ENCODE measurements at places on chromosomes 5 and 9.

- no peak for DNase-seq
Measured at GRCh38 chr5:75667586-75667985, 49.7 kb downstream of the POC5 start.

DNA sequence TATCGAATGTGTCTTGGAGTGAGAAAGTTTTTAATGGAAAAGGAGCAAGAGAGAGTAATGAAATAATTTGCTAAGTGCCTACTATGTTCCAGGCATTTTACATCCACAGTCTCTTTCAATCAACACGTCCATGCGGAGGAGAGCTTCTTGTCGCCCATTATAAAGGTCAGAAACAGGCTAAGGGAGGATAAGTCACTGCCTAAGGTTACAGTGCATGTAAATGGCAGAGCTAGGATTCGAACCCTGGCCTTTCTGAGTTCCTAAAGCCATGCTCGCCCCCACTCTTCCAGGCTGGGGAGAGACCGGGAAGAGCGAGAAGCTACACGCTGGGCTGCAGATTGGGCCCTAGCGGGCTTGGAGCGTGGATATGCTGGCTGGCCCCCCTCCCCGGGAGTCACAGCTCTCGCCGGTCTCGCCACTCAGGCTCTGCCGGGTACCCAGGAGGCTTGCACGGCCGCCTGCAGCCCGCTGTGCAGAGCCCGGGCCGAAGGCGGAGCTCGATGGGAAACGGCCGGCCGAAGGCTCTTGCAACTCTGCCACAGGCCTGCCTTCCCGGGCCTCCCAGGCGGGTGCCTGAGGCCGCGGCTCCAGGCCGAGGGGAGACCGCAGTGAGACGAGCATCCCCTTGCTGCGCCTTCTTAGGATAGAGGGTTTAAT lies 775 bp upstream of the LHX2 start:
- no peak for DNase-seq

GRCh38 chr9:126106404-126106803 lies 220.2 kb upstream of the MVB12B start:
- DNase-seq = no peak

DNA sequence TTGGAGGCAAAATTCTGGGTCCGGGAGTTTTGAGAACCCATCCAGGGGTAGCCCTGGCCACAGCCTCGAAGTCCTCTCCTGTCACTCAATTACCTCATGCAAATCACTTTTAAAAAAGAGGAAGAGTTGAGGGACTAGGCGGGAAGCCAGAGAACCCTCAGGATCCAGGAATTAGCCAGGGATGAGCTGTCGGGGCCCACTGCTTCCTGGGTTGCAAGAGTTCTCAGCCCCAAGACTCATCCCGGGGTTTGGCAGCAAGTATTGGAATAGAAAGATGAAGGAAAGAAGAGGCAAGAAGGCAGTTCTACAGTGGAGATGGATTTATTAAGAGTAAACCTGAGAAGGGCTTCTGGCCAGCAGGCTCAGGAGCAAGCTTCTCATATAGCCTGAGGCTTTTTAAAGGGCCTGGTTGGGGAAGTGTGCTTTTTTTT lies 25.6 kb downstream of the C9orf50 start:
- DNase-seq = no peak

GRCh38 chr9:137168904-137169856 lies 671 bp downstream of the LRRC26 start:
- no peak for DNase-seq

GRCh38 chr9:134165357-134166315 lies 1.3 kb upstream of the RNU6ATAC start:
- no peak for DNase-seq

DNA sequence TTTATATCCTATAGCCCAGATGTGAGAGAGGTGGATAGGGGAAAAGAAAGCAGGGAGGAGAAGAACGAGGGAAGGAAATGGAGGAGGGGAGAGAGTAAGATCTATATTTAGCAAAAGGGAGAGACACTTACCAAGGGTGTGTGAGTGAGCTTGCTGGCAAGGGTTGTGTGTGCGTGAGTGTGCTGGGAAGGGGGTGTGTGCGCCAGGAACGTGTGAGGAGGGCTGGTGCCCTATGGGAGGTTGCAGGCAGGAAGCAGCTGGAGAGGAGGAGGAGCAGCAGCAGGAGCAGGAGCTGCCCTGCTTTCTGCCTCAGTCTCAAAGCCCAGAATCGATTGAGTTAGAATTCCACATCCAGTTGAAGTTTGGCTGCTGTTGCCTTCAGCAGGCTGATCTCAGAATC lies 148.3 kb upstream of the RUSC2 start:
- DNase-seq = no peak

GRCh38 chr5:53884417-53884816 lies 324.0 kb downstream of the NDUFS4 start:
- DNase-seq = no peak

DNA sequence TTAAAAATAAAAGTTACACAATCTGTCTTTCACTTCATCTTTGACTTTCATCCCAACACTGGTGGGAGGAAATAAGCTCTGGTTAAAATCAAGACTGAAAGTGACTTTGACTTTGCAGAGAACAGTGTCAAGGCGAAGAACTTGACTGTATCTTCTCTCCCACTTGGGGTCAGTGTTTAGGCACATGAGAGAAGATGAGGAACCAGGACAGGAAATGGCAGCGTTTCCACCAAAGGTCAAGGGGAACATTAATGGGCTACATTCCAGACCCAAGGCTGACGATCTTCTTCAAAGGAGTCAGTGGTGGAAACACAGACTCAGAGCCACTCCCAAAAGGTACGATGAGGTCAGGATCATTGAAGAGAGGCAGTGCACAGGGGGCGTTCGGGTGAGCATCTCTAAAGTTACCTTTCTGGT lies 409.5 kb downstream of the ARHGEF28 start:
- DNase-seq = no peak

DNA sequence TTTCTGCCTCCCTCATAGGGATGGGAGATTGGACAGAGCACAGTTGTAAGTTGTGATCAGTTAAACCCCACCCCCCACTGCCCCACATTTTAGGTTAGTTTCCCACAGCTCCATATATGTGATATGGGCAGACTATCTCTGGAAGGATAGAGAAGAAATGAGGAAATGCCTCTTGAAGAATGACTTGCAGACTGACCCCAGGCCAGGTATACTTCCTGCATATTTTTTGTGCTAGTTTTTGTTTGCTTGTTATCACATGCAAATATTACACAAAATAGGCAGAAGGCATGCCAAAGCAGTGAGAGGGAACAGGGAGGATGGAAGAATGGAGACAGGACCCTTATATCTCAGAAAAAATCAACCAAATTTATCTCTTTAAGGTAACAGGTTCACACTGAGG lies 10.1 kb upstream of the GLRX start:
- DNase-seq = no peak

DNA sequence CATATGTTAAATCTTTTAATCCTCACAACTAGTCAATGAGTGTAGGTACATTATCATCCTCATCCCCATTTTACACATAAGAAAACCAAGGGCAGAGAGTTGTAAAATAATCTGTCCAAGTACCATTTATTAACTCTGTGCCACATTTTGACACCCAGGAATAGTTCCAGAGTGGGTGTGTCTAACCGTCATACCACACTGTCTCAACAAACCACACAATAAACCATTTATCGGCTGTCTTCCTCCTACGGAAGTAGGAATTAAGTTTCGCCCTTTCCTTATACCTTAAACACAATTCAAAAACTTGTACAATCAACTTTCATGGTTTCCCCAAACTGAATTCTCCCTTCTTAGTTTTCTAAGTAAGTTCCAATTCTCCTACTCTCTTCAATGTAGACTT lies 11.4 kb downstream of the AP3B1 start:
- no peak for DNase-seq

DNA sequence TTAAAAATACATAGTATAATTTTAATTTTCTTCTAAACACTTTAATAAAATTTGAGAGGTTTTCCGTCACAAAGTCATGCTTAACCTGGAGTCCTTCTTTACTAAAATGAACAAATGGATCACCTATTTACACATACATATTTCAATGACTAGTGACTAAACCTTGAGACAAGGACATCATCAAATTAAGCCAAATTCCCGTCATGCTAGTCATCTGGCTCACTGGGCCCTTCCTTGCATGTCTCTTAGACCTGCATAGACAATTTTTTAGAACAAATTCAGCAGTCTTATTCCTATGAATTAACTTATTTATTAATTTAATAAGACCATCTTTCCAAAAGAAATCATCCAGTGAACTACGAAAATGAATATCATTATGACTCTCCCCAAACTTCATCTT lies 26.6 kb downstream of the ERAP2 start:
- DNase-seq = no peak

DNA sequence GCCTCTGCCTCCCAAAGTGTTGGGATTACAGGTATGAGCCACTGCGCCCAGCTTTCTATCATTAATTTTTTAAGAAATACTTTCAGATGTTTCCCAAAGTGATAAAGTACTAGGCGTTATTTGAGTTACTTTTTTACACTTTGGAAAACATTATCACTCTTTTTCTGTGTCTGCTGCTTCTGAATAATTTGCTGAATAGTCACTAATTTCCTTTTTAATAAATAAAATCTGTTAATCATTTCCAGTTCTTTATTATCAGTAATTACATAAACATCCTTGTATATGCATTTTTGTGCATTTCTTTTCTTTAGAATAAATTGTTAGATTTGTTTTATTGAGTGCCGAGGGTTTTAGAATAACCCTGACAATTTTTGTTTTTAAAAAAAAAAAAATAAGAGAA lies 48.6 kb downstream of the UHRF2 start:
- DNase-seq = no peak

- no peak for DNase-seq
Measured at GRCh38 chr5:14028938-14029584, 84.6 kb upstream of the DNAH5 start.

DNA sequence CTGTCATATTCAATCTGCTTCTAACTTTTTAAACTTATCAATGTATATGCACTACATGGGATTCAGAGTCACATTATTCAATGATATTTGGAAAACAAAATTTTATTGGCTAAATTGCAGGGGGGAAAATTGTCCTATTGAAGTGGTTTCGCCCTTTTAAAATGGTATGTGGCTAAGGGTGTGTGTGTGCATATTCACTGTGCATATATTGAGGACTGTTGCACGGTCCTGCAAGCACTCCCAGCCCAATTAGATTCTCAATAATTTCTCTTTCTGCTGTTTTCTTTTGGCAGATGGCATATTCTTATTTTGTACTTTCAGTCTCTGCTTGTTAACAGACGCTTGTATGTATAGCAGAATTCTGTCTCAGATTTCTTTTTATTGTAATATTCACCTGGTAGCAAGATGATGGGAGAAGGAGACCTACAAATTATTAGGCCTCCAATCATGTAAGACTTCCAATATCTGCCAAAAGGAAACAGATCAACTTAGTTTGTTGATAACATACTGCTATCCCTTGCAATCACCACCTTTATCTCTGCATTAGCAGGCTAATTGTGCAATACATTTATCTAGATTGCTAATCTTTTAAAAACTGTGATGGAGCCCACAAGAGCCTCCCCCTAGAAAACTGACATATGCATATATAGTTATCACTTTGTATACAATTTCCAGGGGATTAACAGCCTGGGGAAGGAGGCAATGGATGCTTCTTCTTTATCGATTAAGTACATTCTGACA lies 411.5 kb downstream of the PLK2 start:
- no peak for DNase-seq

DNA sequence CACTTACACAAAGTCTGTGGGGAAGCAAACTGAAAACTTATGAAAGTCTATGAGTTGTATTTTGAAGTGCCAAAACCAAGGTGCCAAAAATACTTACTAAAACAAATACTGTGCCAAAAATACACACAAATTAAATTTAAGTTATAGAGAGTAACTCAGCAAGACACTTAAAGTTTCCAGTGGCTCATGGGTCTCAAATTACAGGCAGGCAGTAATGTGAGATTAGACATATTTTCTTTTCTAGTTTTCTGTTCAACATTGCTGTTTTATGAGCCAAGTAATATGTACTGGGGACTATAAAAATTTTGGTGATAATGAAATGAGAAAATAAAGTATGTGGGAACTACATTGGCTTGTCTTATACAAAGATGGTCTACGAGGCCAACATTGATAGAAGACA lies 172.2 kb upstream of the SNX2 start:
- DNase-seq = no peak

DNA sequence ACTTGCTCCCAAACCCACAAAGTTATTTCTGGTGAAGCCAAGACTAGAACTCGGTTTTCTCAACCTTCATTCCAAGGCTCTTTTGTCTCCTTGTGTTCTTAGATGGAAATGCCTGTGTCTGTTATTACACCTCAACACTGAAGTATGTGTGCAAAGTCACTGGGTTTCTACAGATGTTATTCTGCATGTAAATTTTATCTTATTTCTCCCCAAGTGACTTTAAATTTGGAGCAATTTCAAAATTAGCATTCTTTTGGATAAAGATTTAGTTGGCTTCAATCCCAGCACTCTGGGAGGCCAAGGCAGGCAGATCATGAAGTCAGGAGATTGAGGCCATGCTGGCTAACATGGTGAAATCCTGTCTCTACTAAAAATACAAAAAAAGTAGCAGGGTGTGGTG lies 104.4 kb upstream of the GNA14 start:
- no peak for DNase-seq

GRCh38 chr5:66807743-66808142 lies 211.6 kb downstream of the MAST4 start:
- no peak for DNase-seq

GRCh38 chr5:160434022-160434531 lies 12.4 kb downstream of the PTTG1 start:
- DNase-seq = no peak

- no peak for DNase-seq
Measured at GRCh38 chr9:90825586-90825985, 24.0 kb downstream of the SYK start.

DNA sequence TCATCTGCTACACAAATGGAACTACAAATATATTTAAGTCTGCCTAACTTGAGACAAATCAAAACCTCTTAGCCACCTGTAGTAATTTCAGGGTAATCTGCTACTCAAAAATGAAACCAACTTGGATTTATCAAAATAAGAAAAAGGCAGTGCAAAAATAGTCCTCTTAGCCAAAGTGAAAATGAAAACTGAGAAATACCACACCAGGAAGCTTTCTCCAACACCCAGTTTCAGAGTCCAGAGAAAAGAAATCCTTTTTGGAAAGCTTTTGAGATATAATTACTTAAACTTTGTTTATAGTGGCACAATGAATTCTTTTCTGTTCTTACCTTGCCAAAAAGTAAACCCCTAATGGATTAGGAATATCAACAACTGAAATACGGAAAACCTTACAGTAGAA lies 990.4 kb downstream of the EFNA5 start:
- DNase-seq = no peak

DNA sequence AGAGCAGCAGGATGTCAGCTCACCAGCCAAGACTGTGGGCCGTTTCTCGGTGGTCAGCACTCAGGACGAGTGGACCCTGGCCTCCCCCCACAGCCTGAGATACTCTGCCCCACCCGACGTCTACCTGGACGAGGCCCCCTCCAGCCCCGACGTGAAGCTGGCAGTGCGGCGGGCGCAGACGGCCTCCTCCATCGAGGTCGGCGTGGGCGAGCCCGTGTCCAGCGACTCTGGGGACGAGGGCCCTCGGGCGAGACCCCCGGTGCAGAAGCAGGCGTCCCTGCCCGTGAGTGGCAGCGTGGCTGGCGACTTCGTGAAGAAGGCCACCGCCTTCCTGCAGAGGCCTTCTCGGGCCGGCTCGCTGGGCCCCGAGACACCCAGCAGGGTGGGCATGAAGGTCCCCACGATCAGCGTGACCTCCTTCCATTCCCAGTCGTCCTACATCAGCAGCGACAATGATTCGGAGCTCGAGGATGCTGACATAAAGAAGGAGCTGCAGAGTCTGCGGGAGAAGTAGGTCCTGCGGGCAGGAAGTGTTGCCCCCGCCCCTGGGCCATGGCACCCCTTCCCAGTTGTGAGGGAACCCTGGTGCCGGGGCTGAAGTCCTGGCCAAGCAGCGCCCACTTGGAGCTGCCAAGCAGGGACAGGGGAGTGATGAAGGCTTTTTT lies 108.9 kb downstream of the WNK2 start:
- no peak for DNase-seq

Data from C1 segment of cervical spinal cord (tissue), 14 donors.